ENCODE measurements at places on chromosomes 5 and 9. TPM values are rescaled to one million over a fixed set of nuclear protein-coding genes. Genes with fewer than 3 reads are reported as not detected.

Gene TMEM232
- 0.38 TPM for total RNA-seq

Gene INSL4
- not detected for total RNA-seq

Gene FYB1
- 84.2 TPM for total RNA-seq

DNA sequence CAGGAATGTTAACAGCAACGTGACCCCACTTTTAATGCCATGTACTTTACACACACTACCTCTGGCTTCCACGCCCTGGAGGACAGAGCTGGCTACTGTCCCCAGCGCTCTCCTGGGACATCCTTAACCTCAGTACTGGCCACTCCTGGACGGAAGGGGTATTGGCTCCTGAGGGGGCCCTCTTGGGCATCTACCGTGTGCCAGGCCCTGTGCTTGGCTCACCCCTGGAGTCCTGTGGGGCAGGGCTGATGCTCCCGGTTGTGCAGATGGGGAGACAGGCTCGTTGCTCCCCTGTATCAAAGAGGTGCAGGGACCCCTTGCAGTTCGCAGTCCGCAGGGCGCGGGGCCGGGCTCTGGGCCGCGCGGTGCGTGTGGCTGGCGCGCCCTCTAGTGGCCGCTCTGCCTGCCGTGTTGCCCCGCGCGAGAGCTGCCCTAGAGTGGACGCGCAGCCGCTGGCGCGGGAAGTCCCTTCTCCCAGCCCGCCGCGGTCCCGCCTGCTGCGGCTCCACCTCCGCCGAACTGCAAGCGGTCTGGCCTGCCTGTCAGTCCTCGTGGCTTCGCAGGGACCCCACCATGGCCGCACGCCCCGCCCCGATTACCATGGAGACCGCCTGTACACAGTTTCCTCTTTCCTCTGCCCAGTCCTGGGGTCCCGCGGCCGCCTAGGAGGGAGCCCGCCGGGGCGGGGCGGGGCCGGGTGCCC lies at the start of gene WDR38:
TSS of gene WDR38 (plus strand) at position 632 of the 703 bp plus-strand sequence. CDS start 72 bp downstream, outside the sequence.
- H3K27me3 ChIP-seq: no peaks in the 10 kb centered on the region
- H3K36me3 ChIP-seq: peaks cover 6% of the 10 kb centered on the region
- H3K27ac ChIP-seq: peak within 1 kb of the TSS; percentile 64
- H3K4me3 ChIP-seq: peak within 1 kb of the TSS; percentile 44
- DNase-seq: peak; percentile 88

DNA sequence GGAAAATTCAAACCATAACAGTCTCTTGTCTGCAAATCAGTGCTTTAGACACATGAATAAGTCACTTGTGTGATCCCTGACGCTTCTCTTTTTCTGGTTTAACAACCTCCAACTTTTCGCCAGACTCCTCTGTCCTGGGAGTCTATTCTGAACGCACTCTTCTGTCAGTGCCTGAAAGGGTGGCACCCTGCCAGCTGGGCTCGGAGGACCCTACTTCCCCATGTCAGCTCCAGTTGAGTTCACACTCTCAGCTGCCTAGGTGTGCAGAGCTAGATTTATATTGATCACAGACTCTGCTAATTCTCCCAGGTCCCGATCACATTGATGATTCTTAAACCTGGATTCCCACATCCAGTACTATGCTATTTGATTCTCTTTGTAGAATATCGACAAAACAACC lies 649.1 kb downstream of the BNC2 start:
- no peaks in the 10 kb centered on the region for H3K36me3 ChIP-seq
- no peak for DNase-seq
- H3K27ac ChIP-seq: no peak overlapping the region
- H3K4me3 ChIP-seq: no peak overlapping the region

- no peak overlapping the region for H3K4me3 ChIP-seq
- DNase-seq: no peak
- no peaks in the 10 kb centered on the region for H3K36me3 ChIP-seq
- peaks cover 4% of the 10 kb centered on the region for H3K27me3 ChIP-seq
- H3K27ac ChIP-seq: no peak overlapping the region
These were observed 101.4 kb upstream of the IRX4 start for GRCh38 chr5:1983919-1984695.

Gene SREK1
- total RNA-seq: 51.1 TPM

GRCh38 chr9:104091116-104091515 lies 3.0 kb upstream of the SMC2 start:
- H3K4me3 ChIP-seq: no peak overlapping the region
- peaks cover 16% of the 10 kb centered on the region for H3K4me1 ChIP-seq
- no peak overlapping the region for H3K27ac ChIP-seq

Gene DNAJC18
- total RNA-seq: 25.7 TPM

- no peak for DNase-seq
- H3K4me1 ChIP-seq: no peaks in the 10 kb centered on the region
- H3K27me3 ChIP-seq: no peaks in the 10 kb centered on the region
- H3K36me3 ChIP-seq: no peaks in the 10 kb centered on the region
- no peak overlapping the region for H3K4me3 ChIP-seq
- no peak overlapping the region for H3K27ac ChIP-seq
These were observed 144.3 kb downstream of the ACTBL2 start for GRCh38 chr5:57338068-57338867.

GRCh38 chr9:93059011-93059714 lies 662 bp downstream of the SUSD3 start:
- peak overlapping the region; percentile 72 for H3K4me3 ChIP-seq
- peaks cover 57% of the 10 kb centered on the region for H3K4me1 ChIP-seq
- no peaks in the 10 kb centered on the region for H3K27me3 ChIP-seq
- no peaks in the 10 kb centered on the region for H3K36me3 ChIP-seq

DNA sequence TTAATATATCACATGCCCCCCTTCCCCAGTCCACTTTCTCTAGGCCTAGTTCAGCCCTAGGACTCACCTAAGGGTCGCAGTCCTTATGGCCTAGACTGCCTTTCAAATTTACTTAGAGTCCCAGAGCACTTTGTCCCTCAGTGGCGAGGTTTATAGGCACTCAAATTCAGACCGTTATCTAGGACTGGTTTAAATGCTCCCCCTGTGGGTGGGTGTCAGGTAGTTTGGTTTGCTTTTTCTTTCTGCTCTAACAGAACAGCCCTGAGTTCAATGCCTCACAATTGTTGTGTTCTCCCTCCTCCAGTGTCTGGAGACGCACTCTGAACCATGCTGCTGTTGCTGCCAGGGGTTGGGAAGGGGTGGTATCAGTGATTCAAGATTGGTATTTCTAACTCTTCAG lies 317.1 kb downstream of the MAT2B start:
- H3K36me3 ChIP-seq: no peaks in the 10 kb centered on the region
- H3K4me3 ChIP-seq: no peak overlapping the region
- no peak for DNase-seq
- H3K27me3 ChIP-seq: no peaks in the 10 kb centered on the region
- H3K4me1 ChIP-seq: no peaks in the 10 kb centered on the region

DNA sequence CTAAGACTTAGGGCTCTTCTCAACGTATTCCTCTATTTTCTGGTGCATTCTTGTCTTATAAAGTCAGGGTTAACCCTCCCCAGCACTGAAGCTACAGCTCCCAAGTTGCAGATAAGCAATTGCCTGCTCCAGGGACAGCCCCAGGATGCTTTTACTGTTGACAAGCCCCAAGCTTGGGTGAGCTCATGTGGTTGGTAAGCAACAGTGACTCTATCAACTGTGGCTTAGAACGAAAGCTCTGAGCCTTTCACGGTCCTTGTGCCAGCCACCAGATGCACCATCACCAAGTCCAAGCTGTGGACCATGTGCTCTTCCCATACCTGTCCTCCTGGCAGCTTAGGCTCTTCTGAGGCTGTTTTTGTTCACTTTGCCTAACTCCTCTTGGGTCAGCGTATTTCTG lies 13.5 kb downstream of the ADRB2 start:
- no peak overlapping the region for H3K4me3 ChIP-seq
- H3K4me1 ChIP-seq: peaks cover 56% of the 10 kb centered on the region
- no peak overlapping the region for H3K27ac ChIP-seq

- no peaks in the 10 kb centered on the region for H3K4me1 ChIP-seq
- no peak for DNase-seq
- H3K27me3 ChIP-seq: no peaks in the 10 kb centered on the region
- H3K27ac ChIP-seq: no peak overlapping the region
- no peaks in the 10 kb centered on the region for H3K36me3 ChIP-seq
These were observed 828.4 kb downstream of the TLR4 start for GRCh38 chr9:118532592-118532991.

- H3K27me3 ChIP-seq: no peaks in the 10 kb centered on the region
- no peaks in the 10 kb centered on the region for H3K36me3 ChIP-seq
- H3K4me3 ChIP-seq: no peak overlapping the region
- no peak overlapping the region for H3K27ac ChIP-seq
These were observed 88.6 kb upstream of the AGXT2 start for GRCh38 chr5:35136386-35136785.

Gene TNFSF8
- 73.2 TPM for total RNA-seq

DNA sequence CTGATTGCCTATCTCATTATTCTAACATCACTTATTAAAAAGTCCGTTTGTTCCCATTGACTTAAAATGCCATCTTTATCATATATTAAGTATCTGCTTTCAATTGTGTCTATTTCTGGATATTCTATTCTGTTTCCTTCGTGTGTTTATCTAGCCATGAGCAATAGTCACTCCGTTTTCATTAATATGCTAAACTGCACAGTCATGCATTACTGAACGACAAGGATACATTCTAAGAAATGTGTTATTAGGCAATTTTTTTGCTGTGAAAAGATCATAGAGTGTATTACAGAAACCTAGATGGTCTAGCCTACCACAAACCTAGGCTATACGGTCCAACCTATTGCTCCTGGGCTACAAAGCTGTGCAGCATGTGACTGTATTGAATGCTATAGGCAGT lies 482.9 kb downstream of the IRX1 start:
- DNase-seq: no peak
- no peak overlapping the region for H3K4me3 ChIP-seq
- H3K4me1 ChIP-seq: no peaks in the 10 kb centered on the region
- no peaks in the 10 kb centered on the region for H3K36me3 ChIP-seq

Gene SPATA31A3
- total RNA-seq: not detected

DNA sequence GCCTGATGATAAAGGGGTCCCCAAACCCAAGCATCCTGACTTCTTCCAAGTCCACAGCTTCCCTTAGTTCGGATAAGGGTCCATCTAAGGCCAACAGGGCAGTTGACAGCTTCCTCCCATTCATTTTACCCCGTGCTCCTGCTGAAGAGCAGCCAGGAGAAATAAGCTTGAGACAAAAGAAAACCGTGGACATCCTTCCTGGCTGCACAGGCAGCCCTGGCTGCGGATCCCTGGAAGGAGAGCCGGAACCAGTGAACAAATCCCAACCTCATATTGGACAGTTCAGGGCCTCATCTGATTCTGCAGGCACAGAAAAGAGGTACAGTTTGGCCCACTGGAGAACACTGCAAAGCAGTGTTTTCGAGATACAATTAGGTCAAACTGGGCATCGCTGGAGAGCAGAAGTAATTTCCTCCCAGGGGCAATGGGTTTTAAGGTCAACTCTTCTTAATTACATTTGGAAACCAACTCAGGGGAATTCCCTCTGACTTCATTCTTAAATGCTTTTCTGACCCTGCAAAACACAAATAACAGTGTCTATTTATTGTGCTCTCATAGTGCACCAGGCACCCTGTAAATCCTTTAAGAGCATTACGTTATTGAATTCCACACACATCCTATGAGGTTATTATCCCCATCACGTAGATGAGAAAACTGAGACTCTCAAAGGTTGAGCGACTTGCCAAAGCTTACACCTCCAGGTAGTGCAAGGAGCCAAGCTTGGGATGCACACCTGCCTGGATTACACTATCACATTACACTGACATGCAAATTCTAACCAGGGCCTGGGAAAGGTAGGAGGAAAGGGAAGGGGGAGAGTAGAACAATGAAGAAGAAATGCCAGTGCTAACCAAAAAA lies 21.2 kb downstream of the ADAM19 start:
- peaks cover 6% of the 10 kb centered on the region for H3K4me1 ChIP-seq
- DNase-seq: no peak
- H3K36me3 ChIP-seq: no peaks in the 10 kb centered on the region
- no peaks in the 10 kb centered on the region for H3K27me3 ChIP-seq

DNA sequence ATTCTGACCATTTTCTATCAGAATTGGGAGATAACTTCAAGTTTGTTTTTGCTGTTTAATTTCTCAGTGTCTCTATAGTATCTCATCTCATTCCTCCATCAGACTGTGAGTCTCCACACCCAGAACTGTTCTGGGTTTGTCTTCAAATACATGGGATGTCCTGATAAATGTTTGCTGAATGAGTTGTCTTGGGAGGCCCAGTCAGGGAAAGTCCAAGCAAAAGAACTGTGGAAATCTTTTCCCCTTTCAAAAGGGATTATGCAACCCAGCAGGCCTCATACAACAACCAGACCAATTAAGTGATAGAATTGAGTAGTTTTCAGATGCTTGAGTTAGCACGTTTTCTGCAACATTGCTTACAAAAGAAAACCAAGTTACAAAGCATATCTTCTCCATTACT lies 324.4 kb downstream of the BRINP1 start:
- no peaks in the 10 kb centered on the region for H3K36me3 ChIP-seq
- H3K4me3 ChIP-seq: no peak overlapping the region
- no peaks in the 10 kb centered on the region for H3K27me3 ChIP-seq
- no peaks in the 10 kb centered on the region for H3K4me1 ChIP-seq

Gene NTNG2
- total RNA-seq: 2.0 TPM

Gene TLX3
- not detected for total RNA-seq

- no peaks in the 10 kb centered on the region for H3K4me1 ChIP-seq
- no peaks in the 10 kb centered on the region for H3K36me3 ChIP-seq
- H3K27me3 ChIP-seq: no peaks in the 10 kb centered on the region
- DNase-seq: no peak
- no peak overlapping the region for H3K27ac ChIP-seq
These were observed 197.5 kb downstream of the TRPM3 start for GRCh38 chr9:70923961-70924360.

- no peak overlapping the region for H3K4me3 ChIP-seq
- no peaks in the 10 kb centered on the region for H3K36me3 ChIP-seq
- DNase-seq: no peak
- no peaks in the 10 kb centered on the region for H3K4me1 ChIP-seq
- no peaks in the 10 kb centered on the region for H3K27me3 ChIP-seq
- H3K27ac ChIP-seq: no peak overlapping the region
These were observed 178.8 kb downstream of the CSNK1G3 start for GRCh38 chr5:123690821-123691220.

GRCh38 chr5:146218168-146218567 lies 14.8 kb downstream of the RBM27 start:
- no peak overlapping the region for H3K4me3 ChIP-seq
- no peaks in the 10 kb centered on the region for H3K27me3 ChIP-seq
- H3K27ac ChIP-seq: no peak overlapping the region

Gene PCDHGA1
- total RNA-seq: 0.09 TPM

Gene PTPN3
- 0.48 TPM for total RNA-seq

DNA sequence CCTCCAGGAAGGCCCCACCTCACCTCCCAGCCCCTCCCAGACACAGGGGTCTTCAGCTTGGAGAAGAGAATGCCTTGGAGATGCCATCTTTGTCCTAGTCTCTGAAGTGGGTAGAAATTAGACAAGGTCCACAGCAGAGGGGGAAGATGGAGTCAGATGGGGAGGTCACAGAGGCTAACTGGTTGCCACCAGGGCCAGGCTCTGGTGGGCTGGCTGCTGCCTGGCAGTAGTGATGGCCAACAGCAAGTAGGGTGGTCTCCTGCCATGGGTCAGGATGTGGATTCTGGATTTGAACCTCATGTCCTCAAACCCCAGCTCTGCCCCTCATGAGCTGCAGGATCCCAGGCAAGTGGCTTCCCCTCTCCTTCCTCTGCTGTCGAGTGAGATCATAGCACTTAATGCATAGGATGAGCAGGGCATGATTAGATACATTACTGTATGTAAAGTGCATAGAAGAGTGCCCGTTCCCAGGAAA lies 38.7 kb upstream of the NEK6 start:
- no peak for DNase-seq
- no peaks in the 10 kb centered on the region for H3K27me3 ChIP-seq
- H3K4me1 ChIP-seq: peaks cover 52% of the 10 kb centered on the region

Gene UGT3A1
- not detected for total RNA-seq

GRCh38 chr5:117829646-117830045 lies 1158.7 kb downstream of the DTWD2 start:
- H3K36me3 ChIP-seq: no peaks in the 10 kb centered on the region
- no peaks in the 10 kb centered on the region for H3K27me3 ChIP-seq
- no peak overlapping the region for H3K27ac ChIP-seq
- no peak overlapping the region for H3K4me3 ChIP-seq
